Upper lobe of left lung (tissue), 6 donors: ENCODE measurements at places on chromosomes 3 and 15. TPM values are rescaled to one million over a fixed set of nuclear protein-coding genes. Genes with fewer than 3 reads are reported as not detected.
A peak's percentile ranks its signal among the peaks of the same experiment; 100 is the strongest.

DNA sequence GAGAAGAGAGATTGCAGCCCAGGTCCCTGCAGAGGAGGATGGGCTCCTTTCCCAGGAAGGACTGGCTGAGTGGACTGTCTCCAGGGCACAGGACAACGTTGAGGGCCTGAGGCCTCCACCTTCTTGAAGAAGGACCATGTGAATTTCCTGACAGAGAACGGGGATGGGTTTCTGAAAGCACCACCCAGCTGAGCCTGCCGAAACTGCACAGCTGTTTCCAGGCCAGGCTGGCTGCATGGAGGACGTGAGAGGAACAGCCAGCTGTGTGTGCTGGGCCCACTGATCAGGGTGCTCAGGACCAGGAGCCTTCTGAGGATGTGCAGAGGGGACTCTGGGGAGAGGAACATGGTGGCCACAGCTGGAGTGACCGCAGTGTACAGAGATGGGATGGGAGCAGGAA, 39.2 kb downstream of the HMCES start:
- no peak for DNase-seq
- H3K27me3 ChIP-seq, result no peaks in the 10 kb centered on the region
- no peaks in the 10 kb centered on the region for H3K36me3 ChIP-seq
- no peak overlapping the region for H3K4me3 ChIP-seq
- no peak overlapping the region for H3K27ac ChIP-seq

DNA sequence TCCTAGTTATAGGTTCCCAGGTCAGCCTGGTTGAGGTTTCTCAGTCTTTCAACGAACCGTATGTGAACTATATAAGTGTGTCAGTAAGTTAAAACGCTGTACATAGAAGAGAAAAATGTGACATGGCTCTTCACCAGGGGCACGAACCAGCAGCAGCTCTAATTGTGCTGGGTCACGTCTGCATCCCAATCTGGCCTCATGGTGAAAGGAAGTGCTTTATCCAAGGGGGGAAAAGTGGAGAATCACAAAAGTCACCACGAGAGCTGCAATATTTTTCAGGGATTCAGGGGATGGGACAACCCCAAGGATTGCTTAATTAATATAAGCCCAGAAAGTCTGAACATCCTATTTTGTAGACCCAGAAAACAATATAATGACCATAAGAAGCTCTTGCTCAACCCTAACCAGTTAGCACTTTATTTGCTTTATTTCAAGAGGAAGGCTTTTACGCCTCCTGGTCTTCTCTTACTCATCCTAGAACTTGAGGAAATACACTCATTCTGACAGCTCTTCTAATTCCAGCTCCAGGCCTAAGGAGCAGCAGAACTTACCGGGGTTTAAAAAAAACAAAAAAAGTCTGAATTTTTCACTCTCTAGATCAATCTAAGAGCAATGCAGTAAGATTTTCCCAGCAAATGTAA, 16.5 kb downstream of the ANXA2 start:
- peaks cover 25% of the 10 kb centered on the region for H3K4me1 ChIP-seq
- H3K4me3 ChIP-seq, result no peak overlapping the region
- H3K27me3 ChIP-seq, result no peaks in the 10 kb centered on the region
- no peak overlapping the region for H3K27ac ChIP-seq

- no peak overlapping the region for H3K4me3 ChIP-seq
- no peak for DNase-seq
- no peaks in the 10 kb centered on the region for H3K36me3 ChIP-seq
- no peaks in the 10 kb centered on the region for H3K27me3 ChIP-seq
- no peaks in the 10 kb centered on the region for H3K4me1 ChIP-seq
- H3K27ac ChIP-seq, result no peak overlapping the region
Measured at GRCh38 chr3:86865506-86865905, 125.4 kb downstream of the VGLL3 start.

- H3K4me3 ChIP-seq, result no peak overlapping the region
- H3K27me3 ChIP-seq, result no peaks in the 10 kb centered on the region
- H3K36me3 ChIP-seq, result no peaks in the 10 kb centered on the region
- no peak overlapping the region for H3K27ac ChIP-seq
- DNase-seq, result peak; percentile 45
Measured at GRCh38 chr3:187942658-187943241, 197.5 kb upstream of the BCL6 start.

- H3K4me1 ChIP-seq, result peaks cover 3% of the 10 kb centered on the region
- H3K4me3 ChIP-seq, result no peak overlapping the region
- no peak for DNase-seq
- H3K27me3 ChIP-seq, result no peaks in the 10 kb centered on the region
- H3K27ac ChIP-seq, result no peak overlapping the region
Measured at GRCh38 chr3:126316501-126316939, 40.7 kb downstream of the KLF15 start.

GRCh38 chr15:62323353-62323890, 158.3 kb upstream of the C2CD4B start:
- H3K36me3 ChIP-seq, result no peaks in the 10 kb centered on the region
- no peaks in the 10 kb centered on the region for H3K4me1 ChIP-seq
- DNase-seq, result no peak
- no peak overlapping the region for H3K4me3 ChIP-seq

- no peaks in the 10 kb centered on the region for H3K27me3 ChIP-seq
- H3K4me3 ChIP-seq, result no peak overlapping the region
- H3K27ac ChIP-seq, result no peak overlapping the region
- peaks cover 7% of the 10 kb centered on the region for H3K4me1 ChIP-seq
Measured at GRCh38 chr3:114858329-114858728, 288.8 kb downstream of the ZBTB20 start.

KCNMB2 gene
- total RNA-seq, result 0.51 TPM

C3orf52 gene
- 21.0 TPM for total RNA-seq
